ENCODE measurements at places on chromosomes 7 and 10. TPM values are rescaled to one million over a fixed set of nuclear protein-coding genes. Genes with fewer than 3 reads are reported as not detected.

The ZNF138 gene
- total RNA-seq = 3.2 TPM

The SRGN gene
- 112 TPM for total RNA-seq

The NACAD gene
- 2.6 TPM for total RNA-seq

The IL2RA gene
- under 0.01 TPM for total RNA-seq

The EFCAB10 gene
- total RNA-seq = not detected

Measured in fibroblast of villous mesenchyme (primary cell).